Activated T-helper 17 cell treated with anti-CD3 and anti-CD28 coated beads, Interleukin-2, amount 50 U/mL, for 72 hours (primary cell): ENCODE measurements at places on chromosomes 11 and 22. TPM values are rescaled to one million over a fixed set of nuclear protein-coding genes. Genes with fewer than 3 reads are reported as not detected.
A peak's percentile ranks its signal among the peaks of the same experiment; 100 is the strongest.

Gene CCT8L2
- total RNA-seq: not detected

GRCh38 chr11:109956124-109956793 is 136.9 kb upstream of the ZC3H12C start:
- no peak overlapping the region for H3K4me3 ChIP-seq
- H3K27ac ChIP-seq: no peak overlapping the region
- no peak for ATAC-seq
- no peaks in the 10 kb centered on the region for H3K36me3 ChIP-seq

Gene MN1
- total RNA-seq: 0.13 TPM

Gene OR51I2
- not detected for total RNA-seq

DNA sequence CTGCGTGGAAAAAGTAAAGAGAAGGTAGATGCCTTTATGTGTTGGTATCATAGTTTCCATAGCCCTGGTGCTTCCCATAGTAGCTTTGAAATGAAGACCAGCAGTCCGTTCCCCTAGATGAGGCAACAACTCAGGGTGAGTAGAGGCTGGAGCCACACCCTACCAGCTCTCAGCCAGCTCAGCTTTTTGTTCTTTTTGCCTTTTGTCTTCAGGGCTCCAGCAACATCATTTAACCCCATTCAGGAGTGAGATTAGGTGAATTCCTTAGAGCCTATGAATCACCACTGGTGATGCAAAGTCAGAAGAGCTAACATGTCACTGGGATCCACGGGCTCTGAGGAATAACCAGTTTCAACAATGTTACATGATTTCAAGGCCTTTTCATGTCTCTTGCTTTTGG is 14.0 kb upstream of the SESN3 start:
- ATAC-seq: peak; percentile 84
- no peaks in the 10 kb centered on the region for H3K27me3 ChIP-seq
- peaks cover 4% of the 10 kb centered on the region for H3K4me1 ChIP-seq
- H3K36me3 ChIP-seq: no peaks in the 10 kb centered on the region

Gene MS4A4A
- total RNA-seq: not detected

DNA sequence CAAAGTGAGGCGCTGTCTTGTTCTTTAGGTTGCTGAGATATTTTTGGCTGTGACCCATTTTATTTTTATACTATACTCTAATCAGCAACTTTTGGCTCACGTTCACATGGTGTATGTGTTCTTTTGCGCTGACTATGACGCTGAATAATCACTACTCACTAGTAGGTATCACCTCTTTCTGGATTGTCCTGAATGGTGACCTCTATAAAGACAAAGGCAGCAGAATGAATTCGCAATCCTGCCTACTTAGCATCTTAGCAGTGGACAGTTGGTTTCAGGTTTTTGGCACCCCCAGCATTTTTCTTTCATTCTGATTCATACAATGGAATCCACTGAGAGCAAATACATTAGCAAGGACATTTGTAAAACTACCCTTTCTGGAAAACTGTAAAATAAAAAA is 351.3 kb downstream of the JRKL start:
- no peak overlapping the region for H3K4me3 ChIP-seq
- no peaks in the 10 kb centered on the region for H3K4me1 ChIP-seq
- H3K36me3 ChIP-seq: no peaks in the 10 kb centered on the region
- H3K27me3 ChIP-seq: peaks cover 4% of the 10 kb centered on the region
- H3K27ac ChIP-seq: no peak overlapping the region

Gene RIBC2
- 6.5 TPM for total RNA-seq

Gene OR52N1
- not detected for total RNA-seq

DNA sequence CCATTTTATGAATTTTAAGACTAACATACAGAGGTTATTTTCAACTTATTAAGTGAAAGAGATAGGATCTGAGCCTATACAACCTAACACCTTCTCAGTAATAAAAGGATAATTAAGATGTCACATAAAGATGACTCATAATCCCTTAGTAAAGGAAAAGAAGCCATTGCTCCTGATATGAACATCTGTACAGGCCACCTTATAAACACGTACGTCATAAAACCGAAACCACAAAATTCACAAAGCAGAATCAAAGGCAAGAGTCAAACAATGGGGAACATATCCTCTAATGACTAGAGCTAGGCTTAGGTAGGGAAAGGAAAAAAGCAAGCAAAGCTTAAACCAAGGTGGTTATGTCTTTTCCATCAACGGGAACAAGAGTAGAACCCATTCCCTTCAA is 103.5 kb downstream of the KCNA4 start:
- no peaks in the 10 kb centered on the region for H3K4me1 ChIP-seq
- no peak overlapping the region for H3K4me3 ChIP-seq
- no peak overlapping the region for H3K27ac ChIP-seq
- ATAC-seq: no peak
- no peaks in the 10 kb centered on the region for H3K27me3 ChIP-seq

Gene TUBA8
- total RNA-seq: 6.6 TPM

DNA sequence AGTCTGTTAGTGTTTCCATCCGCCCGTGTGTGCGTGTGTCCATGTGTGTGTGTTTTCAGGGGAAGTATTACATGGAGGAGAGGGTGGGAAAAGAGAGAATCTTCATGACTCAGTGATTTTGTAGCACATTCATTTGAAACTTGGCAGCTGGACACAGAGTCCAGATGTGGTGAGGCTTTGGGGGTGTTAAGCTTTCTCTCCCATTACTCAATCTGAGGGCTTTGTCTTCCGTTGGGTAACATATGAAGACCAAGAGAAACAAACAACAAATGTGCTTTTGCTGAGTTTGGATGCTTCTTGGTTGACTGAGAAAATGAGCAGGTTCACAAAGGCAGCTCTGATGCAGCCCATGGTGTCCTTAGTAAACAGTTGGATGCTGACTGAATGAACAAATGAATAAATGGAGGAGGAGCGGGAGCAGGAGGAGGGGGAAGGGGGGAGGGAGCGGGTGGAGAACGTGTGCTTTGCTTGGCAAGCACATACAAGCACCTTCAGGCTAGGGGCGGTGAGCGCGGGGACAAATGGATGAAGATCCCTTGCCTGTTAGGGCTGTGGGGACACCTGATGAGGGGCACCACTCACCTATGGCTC is 104.3 kb downstream of the ST3GAL4 start:
- no peak overlapping the region for H3K27ac ChIP-seq
- ATAC-seq: no peak
- peaks cover 16% of the 10 kb centered on the region for H3K27me3 ChIP-seq
- H3K4me3 ChIP-seq: no peak overlapping the region
- no peaks in the 10 kb centered on the region for H3K4me1 ChIP-seq

DNA sequence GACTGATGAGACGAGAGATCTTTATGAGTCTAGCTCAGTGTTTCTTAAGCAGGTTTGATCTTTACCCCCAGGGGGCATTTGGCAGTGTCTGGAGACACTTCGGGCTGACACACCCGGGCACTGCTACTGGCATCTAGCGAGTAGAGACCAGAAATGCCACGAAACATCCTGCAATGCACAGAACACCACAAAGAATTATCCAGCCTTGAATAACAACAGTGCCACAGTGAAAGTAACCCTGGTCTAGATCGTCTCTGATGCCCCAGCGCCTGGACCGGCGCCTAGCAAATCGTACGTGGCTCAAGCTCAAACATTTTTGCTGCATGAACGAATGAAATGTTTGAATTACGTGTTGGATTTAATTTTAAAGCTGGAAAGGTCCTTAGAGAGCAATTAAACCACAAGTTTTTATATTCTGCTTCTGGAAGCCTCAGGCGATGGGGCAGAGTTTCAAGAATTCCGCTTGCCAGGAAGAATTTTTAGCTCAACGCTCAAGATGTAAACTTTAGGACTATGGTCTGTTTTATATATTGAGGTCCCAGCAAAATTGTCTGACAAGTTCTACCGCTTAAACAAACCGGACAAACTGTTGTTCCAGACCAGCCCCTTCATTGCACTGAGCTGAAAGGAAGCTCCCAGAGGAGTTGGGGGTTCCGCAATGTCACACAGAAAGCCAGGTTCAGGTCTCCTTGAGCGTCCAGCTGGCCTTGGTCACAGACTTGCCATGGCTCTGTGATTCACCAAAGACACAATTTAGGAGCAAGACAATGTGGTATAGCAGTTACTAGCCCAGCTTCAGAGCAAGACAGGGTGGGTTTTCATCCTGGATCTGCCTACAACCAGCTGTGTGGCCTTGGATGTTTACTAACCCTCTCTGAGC is 44.2 kb upstream of the SMTN start:
- no peaks in the 10 kb centered on the region for H3K4me1 ChIP-seq
- no peak for ATAC-seq
- H3K36me3 ChIP-seq: no peaks in the 10 kb centered on the region
- H3K4me3 ChIP-seq: no peak overlapping the region
- peaks cover 3% of the 10 kb centered on the region for H3K27me3 ChIP-seq
- H3K27ac ChIP-seq: no peak overlapping the region

GRCh38 chr11:1776331-1776851 is 12.7 kb upstream of the CTSD start:
- H3K4me3 ChIP-seq: no peak overlapping the region
- peaks cover 5% of the 10 kb centered on the region for H3K27me3 ChIP-seq
- ATAC-seq: no peak
- H3K4me1 ChIP-seq: peaks cover 8% of the 10 kb centered on the region
- no peaks in the 10 kb centered on the region for H3K36me3 ChIP-seq

GRCh38 chr11:66950112-66950535 is 8.1 kb downstream of the PC start:
- no peak overlapping the region for H3K4me3 ChIP-seq

Gene KREMEN1
- not detected for total RNA-seq

DNA sequence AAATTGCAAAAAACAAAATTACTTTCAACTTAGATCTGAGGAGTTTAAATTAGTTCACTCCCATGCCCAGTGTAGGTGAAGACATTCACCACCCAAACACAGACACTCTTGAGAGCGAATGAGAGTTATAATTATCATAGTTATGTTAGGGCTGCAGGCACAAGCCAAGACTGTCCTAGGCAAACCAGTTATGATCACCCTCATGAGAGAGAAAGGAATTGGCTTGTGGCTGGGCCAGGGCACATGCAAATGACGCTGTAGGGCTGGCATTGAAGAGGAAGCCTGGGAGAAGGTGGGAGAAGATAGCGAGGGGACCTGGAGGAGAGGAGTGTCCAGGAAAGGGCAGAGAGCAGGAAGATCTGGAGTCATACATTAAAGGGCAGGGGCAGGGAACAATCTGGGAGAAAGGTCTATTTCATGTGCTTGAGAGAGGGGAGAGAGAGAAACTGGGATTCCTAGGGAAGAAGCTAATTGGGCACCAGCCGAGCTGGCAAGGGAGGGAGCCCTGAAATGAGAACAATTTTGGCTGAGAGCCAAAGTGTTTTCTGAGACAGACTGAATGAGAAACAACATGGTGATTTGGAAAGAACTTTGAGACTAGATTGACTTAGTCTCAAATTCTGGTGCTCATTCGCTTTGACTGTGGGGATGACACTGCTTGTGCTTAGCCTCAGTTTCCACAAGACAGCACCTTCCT is 279.9 kb downstream of the KIRREL3 start:
- no peak for ATAC-seq
- no peaks in the 10 kb centered on the region for H3K36me3 ChIP-seq
- no peaks in the 10 kb centered on the region for H3K4me1 ChIP-seq
- H3K27ac ChIP-seq: no peak overlapping the region
- H3K4me3 ChIP-seq: no peak overlapping the region
- H3K27me3 ChIP-seq: peaks cover 15% of the 10 kb centered on the region

DNA sequence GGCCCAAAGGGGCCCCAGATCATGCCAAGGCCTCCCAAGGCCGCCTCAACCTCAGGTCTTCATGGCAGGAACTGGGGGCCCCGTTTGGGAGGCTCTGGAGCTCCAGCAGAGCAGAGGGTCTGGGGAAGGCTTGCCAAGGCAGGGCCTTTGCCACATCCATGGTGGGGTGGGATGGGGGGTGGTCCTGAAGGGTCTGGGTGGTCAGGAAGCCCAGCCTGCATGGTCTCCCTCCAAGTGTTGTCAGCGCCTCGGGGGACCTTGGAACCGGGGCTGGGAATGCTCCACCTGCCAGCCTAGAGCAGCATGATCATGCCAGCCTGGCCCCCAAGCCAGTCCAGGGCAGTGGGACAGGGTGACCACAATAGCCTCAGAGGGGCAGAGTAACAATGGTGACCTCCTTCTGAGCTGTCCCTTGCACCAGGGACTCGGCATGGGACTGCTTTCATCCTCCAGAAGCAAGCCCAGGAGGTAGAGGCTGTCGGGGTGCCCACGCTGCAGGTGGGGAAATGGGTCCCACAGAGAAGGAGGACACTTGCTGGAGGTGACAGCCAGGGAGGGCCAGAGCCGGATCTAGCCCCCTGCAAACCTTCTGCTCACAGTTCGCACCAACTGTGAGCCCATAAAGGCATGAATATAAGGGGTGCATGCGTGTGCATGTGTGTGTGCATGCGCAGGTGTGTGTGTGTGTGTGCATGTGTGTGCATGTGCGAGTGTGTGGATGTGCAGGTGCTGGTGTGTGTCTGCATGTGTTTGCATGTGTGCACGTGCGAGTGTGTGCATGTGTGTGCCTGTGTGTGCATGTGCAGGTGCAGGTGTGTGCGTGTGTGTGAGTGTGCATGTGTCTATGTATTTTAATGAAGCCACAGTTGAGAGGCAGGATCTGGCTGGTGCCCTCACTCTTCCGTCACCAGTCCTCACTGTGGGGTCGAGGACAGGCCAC is 63.8 kb downstream of the MYEOV start:
- peaks cover 3% of the 10 kb centered on the region for H3K27me3 ChIP-seq
- H3K4me1 ChIP-seq: no peaks in the 10 kb centered on the region
- H3K27ac ChIP-seq: no peak overlapping the region
- no peaks in the 10 kb centered on the region for H3K36me3 ChIP-seq
- ATAC-seq: no peak

GRCh38 chr11:111745719-111746504 is 20.3 kb downstream of the PPP2R1B start:
- no peak overlapping the region for H3K4me3 ChIP-seq
- H3K4me1 ChIP-seq: no peaks in the 10 kb centered on the region
- H3K27ac ChIP-seq: no peak overlapping the region

Gene C2CD2L
- total RNA-seq: 16.5 TPM

- no peaks in the 10 kb centered on the region for H3K27me3 ChIP-seq
- no peak overlapping the region for H3K4me3 ChIP-seq
- no peaks in the 10 kb centered on the region for H3K36me3 ChIP-seq
- no peaks in the 10 kb centered on the region for H3K4me1 ChIP-seq
These were observed 20.1 kb downstream of the ZNF74 start for GRCh38 chr22:20414059-20414440.

Gene APOBEC3B
- 9.2 TPM for total RNA-seq

GRCh38 chr22:44033694-44034093 is 9.6 kb downstream of the PARVB start:
- H3K4me1 ChIP-seq: peaks cover 13% of the 10 kb centered on the region
- no peaks in the 10 kb centered on the region for H3K36me3 ChIP-seq

Gene MAPK12
- total RNA-seq: 14.8 TPM

Gene BTBD18
- not detected for total RNA-seq

GRCh38 chr11:134244593-134244992 is 8.6 kb downstream of the THYN1 start:
- no peak overlapping the region for H3K4me3 ChIP-seq
- peaks cover 83% of the 10 kb centered on the region for H3K36me3 ChIP-seq
- ATAC-seq: no peak
- no peaks in the 10 kb centered on the region for H3K27me3 ChIP-seq
- H3K27ac ChIP-seq: peak overlapping the region; percentile 20
- H3K4me1 ChIP-seq: peaks cover 7% of the 10 kb centered on the region

GRCh38 chr11:67083786-67084366 is 27.2 kb downstream of the RHOD start:
- no peaks in the 10 kb centered on the region for H3K36me3 ChIP-seq
- H3K4me1 ChIP-seq: peaks cover 6% of the 10 kb centered on the region
- no peak for ATAC-seq
- H3K27ac ChIP-seq: no peak overlapping the region
- H3K27me3 ChIP-seq: peaks cover 4% of the 10 kb centered on the region

Gene OR52I2
- not detected for total RNA-seq

- H3K4me3 ChIP-seq: no peak overlapping the region
- H3K4me1 ChIP-seq: no peaks in the 10 kb centered on the region
- ATAC-seq: no peak
- H3K27me3 ChIP-seq: peaks cover 35% of the 10 kb centered on the region
These were observed 1.2 kb downstream of the FBLN1 start for GRCh38 chr22:45503816-45504372.

Gene SCN2B
- total RNA-seq: 0.11 TPM

Gene CCDC87
- total RNA-seq: 0.11 TPM
